Body of pancreas (tissue), 4 donors: ENCODE measurements at places on chromosomes 16 and 17. TPM values are rescaled to one million over a fixed set of nuclear protein-coding genes. Genes with fewer than 3 reads are reported as not detected.

Gene CBFA2T3
- total RNA-seq, result 7.8 TPM

- DNase-seq, result no peak
These were observed 83.8 kb upstream of the ERCC4 start for GRCh38 chr16:13835935-13836730.

- DNase-seq, result no peak
These were observed 5.2 kb upstream of the SPHK1 start for GRCh38 chr17:76379275-76379641.

Gene PLK1
- total RNA-seq, result 2.3 TPM

DNA sequence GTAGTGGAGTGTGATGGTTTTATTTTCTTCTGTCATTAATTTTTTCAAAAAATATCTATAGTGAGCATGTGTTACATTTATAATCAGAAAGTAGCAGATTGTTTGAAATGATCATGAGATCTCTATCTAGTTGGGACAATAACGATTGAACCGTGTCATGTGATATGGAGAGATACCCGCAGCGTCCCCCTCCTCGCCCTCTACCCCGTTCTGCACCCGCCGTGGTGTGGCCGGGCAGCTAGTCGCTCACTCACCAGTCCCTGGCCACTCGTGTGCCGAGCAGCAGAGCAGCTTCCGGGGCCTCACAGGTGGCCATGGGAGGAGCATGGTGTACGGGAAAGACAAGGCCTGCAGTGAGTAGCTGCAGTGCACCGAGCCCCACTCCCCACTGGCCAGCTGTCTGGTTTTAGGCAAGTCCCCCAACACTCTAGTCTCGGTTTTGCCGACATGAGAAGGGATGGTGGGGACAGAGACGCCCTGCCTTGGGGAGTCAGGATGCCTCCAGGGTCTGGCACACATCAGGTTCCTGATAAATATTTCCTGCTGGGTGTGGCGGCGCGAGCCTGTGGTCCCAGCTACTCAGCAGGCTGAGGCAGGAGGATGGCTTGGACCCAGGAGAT lies 15.3 kb downstream of the MLYCD start:
- no peak for DNase-seq

Gene FBXL19
- 8.6 TPM for total RNA-seq

GRCh38 chr16:2682209-2683021 lies at the start of gene KCTD5:
TSS of gene KCTD5 (plus strand) at chr16:2682523. CDS start at chr16:2682549, 26 bp downstream.
- DNase-seq, result peak; percentile 97

DNA sequence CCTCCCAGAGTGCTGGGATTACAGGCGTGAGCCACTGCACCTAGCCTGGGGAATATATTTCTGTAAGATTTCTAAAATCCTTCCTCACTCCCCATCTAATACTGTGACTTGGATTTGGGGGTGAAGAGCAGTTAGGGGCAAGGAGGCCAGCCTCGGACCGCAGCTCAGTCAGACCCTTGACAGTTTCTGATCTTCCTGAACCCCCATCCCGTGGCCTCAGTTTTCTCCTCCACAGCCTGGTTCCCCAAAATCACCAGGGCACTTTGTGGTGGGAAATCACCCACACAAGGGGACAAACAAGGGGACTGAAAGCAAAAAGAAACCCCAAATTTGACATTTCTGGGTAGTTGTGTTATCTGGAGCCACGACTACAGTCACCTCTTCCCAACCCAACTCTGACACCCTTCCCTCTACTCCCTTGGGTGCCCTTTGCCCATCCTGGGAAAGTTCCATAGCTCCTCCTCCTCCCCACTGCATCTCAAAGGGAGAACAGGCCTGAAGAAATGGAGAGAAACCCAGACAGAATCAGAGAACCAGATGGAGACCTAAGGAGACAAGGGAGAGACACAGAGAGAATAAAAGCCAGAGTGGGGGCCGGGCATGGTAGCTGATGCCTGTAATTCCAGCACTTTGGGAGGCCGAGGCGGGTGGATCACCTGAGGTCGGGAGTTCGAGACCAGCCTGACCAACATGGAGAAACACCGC lies 2.8 kb upstream of the STAT5A start:
- DNase-seq, result no peak
